ENCODE measurements at places on chromosomes 7 and 10. TPM values are rescaled to one million over a fixed set of nuclear protein-coding genes. Genes with fewer than 3 reads are reported as not detected.

The NKX2-3 gene
- total RNA-seq = 11.0 TPM

The CDCA7L gene
- total RNA-seq = 20.8 TPM

The FAM25G gene
- total RNA-seq = 4.3 TPM

The PTN gene
- total RNA-seq = 3.3 TPM

The ADARB2 gene
- total RNA-seq = 0.31 TPM

DNA sequence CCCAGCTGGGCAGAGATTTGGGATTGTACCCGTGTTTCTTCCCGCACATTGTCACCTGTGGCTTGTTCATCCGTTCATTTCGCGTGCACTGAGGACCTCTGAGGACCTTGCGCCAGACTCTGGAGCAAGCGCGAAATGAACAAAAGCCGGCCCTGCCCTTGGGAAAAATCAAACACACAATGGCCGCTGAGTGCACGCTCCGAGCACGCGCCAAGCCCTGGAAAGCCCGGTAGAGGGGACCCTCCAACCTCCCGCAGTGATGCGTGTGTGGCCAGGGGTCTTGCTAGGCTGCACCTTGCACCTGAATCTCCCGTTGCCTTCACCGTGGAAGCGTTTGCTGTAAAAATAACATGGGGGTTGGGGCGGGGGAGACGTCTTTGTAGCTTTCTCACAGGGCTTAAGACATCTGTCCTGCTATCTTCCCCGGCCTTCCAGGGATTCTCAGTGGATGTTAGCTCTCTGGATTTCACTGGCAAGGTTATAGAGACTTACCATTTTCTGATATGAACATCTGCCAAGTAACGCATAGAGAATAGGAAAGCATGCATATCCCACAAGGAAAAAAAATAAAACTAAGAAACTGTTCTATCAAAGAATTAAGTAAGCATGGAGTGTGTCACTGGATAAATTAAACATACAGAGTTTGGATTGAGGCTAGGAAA, 37.3 kb downstream of the ZNF777 start:
- no peak for DNase-seq

GRCh38 chr7:122676466-122676865, 22.5 kb downstream of the RNF133 start:
- no peak for DNase-seq

DNA sequence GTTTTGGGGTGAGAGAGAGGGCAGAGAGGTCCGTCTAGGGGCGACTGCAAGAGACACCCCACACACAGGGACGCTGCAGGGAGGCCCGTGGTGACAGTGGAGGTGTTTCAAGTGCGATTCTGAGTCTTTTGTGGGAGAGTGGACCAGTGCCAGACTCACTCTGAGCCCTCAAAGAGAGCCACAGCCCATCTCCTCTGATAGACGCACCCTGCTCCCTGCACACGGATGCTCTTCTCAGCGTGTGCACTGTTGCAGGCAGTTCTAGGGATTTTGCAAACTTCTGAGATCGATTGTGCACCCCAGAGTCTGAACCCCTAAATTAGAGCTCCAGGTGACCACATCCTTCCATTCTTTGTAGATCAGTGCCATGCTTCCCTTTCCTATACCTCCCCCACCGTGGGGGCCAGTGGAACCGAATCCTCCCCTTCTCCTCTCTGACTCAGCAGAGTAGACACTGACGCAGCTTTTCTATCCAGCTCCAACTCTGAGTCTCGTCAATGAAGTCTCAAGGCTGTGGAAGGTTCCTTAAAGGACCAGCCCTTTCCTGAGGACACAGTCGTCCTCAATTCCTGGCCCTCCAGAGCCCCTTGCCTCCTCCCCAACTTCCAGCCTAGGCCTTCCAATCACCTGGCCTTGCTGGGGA, 83.8 kb downstream of the TMEM130 start:
- DNase-seq = no peak

DNA sequence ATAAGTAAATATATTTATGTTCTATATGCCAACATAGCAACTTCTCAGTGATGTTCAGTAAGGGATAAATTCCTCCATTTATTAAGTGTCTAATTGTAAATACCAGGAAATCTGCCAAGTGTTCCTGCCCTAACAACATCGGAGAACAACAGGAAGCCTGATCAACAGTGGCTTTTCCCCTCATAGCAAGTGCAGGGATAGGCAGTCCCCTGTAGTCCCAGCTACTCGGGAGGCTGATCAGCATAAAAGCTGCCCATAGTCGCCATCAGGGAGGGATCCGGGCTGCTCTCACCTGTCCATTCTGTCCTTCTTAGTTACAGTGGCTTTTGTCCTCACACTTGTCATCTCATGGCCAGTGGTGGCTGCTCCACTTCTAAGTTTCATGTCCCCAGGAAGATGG, 141.3 kb downstream of the IDE start:
- DNase-seq = no peak

DNA sequence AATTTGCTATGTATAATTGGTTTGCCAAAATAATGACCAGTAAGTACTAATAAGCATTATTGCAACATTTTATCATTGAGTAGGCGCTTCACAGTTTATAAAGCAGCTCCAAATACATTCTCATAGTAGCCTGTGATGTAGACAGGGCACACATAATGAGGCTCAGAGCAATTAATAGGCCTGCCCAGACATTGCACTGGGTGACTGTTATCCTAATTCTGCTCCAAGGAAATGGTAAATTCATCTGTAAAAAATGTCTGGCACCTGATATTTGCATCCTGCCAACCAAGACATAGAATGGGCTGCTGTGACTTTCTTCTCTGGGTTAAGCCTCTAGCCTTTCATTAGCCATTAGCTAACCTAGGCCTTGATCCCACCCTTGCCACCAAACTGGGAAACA, 97.6 kb downstream of the SEM1 start:
- no peak for DNase-seq

GRCh38 chr7:149642589-149642988, 130.8 kb downstream of the ZNF467 start:
- DNase-seq = no peak

DNA sequence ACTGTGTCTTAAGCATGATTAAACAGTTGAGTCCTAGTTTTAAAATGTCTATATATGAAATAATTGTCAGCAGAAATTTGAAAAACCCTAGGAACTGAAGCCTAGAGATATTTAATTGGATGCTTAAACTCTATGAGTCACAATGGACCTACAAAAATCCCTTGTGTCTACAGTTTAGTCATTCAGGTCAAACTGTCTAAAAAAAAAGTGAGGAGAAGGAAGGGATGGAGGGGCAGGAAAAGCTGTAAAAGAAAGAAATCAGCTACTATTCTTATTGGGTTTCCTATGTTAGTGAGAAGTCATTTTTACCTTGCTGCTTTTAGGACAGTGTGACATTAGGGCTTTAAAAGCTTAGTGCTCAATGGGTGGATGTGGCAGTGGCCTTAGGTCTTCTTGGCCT, 406.1 kb upstream of the FZD8 start:
- no peak for DNase-seq

GRCh38 chr10:17206210-17206709, 4.8 kb upstream of the TRDMT1 start:
- no peak for DNase-seq

- DNase-seq = no peak
Observed at GRCh38 chr10:120572307-120572706, 115.3 kb downstream of the PLPP4 start.

DNA sequence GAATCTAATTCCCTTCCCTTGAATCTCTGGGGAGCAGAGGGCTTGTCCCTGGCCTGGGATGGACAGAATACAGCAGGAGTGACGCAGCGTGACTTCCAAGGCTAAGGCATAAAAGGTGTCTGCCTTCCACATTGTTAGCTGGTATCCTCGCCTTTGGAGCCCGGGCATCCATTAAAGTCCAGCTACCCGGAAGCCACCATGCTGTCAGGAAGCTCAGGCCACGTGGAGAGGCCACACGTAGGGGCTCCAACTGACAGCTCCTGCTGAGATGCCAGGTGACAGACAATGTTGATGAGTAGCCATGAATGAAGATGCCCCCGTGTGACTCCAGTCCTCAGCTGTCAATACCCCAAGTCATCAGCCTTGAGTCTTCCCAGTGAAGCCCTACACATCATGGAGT, 99.9 kb downstream of the OAT start:
- no peak for DNase-seq

DNA sequence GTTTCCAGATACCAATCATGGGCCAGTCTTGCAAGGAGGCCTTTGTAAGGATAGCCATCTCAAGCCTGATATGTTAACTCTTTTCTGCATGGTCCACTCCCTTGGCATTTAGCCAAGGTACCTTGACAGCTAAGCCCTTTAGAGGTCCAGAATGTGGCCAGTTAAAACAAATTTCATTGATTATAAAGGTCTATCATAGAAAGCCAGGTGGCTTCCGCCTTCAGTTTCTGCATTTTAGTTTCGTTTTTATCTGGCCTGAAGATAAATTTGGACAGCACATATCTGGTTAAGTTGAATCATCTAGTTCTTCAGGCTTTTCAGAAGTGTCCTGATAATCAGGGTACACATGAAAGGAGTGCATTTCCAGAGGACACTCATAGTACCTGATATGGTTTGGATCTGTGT, 30.7 kb downstream of the ANKIB1 start:
- DNase-seq = no peak

- no peak for DNase-seq
Observed at GRCh38 chr7:142784096-142784495, 13.3 kb downstream of the PRSS2 start.

DNA sequence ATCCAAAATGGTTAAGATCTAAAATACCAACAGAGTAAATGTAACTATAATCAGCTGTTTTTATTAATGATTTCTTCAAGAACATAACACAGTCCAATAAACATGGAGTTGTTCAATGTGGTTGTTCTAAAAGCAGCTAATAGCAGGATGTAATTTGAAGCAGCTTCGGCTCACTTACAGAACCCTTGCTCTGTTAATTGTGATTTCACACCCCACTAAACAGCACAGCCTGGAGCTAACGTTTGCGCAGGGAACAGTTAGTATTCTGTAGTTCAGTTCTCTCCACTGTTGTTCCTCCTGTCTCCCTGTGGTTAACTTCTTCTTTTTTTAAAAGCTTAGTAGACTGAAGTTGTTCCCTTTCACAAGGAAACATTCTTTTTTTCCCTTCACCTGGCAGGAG, 104.0 kb downstream of the GRM3 start:
- DNase-seq = no peak

DNA sequence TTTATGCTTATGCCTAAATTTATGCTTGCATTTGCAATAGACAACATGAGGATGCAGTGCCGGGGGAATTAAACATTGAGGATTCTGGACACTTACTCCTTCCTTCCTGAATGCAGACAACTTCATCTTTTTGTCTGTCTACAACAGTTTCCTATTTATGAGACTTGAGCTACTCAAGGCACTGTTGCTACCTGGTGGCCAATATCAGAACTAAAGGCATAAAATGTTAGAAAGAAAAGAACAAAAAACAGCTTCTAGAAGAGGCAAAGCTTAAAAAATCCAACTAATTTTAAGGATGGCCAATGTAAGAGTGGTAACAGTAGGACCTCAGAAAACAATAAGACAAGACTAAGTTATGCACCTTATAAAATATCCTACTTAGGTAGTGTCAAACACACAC, 144.5 kb upstream of the PTN start:
- DNase-seq = no peak

DNA sequence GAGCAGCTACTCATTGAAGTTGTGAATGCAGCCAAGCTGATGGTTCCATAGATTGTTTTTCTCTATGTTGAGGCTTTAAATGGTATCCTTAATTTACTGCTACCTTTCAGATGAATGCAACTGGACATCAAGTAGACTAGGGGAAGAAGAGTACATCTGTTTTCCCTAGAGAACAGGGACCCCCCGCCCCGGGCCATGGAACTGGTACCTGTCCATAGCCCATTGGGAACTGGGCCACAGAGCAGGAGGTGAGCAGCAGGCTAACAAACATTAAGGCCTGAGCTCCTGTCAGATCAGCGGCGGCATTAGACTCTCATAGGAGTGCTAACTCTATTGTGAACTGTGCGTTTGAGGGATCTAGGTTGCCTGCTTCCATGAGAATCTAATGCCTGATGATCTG, 391.3 kb downstream of the AUTS2 start:
- DNase-seq = no peak

GRCh38 chr10:45373576-45374349, at the start of gene ALOX5:
TSS of gene ALOX5 (plus strand) at chr10:45374216. CDS start at chr10:45374280, 64 bp downstream.
- peak; percentile 86 for DNase-seq

DNA sequence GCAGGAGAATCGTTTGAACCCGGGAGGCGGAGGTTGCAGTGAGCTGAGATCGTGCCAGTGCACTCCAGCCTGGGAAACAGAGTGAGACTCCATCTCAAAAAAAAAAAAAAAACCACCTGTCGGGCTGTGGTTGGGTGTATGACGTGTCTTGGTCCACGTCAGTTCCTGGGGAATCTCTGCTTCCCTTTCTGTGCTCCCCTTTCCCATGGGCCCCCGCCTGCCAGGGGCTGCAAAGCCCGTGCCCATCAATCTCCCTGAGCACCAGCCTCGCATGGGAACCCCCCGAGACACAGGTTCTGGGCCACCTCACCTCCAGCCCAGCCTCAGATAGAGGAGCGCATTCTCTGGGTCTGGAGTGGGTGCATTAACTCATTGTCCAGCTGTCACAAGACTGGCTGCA, 2.3 kb upstream of the SH2B2 start:
- no peak for DNase-seq

DNA sequence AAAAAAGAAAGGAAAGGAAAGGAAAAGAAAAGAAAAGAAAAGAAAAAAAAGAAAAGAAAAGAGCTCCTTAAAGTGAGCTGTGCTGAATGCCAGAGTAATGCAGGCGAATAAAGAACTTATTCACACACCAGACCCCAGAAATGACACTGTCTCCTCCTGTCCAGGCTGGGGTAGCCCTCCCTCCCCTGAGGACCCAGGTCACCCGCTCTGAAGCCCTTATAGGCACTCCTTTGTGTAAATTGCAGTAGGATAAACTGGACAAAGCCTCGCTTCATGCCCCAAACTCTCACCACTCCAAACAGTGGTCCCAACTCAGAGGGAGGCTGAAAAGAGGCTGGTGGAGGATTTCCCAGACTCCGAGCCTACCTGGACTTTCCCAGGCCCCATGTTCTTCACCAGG, 46.3 kb downstream of the PKD1L1 start:
- no peak for DNase-seq

GRCh38 chr10:123316776-123317175, 162.6 kb downstream of the BUB3 start:
- DNase-seq = no peak

DNA sequence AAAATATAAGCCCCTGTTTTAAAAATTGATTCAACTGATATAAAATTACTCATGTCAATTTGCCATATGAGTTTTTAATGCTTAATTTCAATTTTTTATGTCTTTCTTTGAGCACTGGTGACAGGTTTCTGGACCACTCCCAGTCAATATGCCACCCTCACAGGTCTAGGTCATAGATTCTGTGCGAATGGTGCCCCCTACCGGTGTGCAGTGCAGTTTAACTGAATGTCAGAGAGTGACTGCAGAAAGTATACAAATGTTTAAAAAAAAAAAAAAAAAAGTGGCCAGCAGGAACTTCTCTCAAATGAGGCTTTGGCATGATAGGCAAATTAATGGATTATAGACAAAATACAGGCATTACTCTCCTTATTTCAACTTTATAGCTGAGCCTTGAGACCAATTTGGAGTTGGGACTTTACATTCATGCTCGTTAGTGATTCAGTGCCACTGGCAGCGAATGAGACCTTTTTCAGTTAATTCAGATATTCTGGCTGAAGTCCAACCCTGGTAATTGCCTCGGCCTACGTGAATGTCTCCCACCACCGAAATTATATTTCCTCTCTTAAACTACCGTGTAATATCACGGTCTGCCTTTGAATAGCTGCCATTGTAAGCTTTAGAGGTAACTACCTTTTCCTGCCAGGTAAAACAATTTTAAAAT, 427.6 kb downstream of the PHTF2 start:
- peak; percentile 68 for DNase-seq

- DNase-seq = no peak
Observed at GRCh38 chr7:55132890-55133551, 114.2 kb downstream of the EGFR start.

All from mucosa of descending colon (tissue), 3 donors.